Activated T-helper 1 cell treated with anti-CD3 and anti-CD28 coated beads, Interleukin-12 subunit alpha, Interleukin-12 subunit beta, Interleukin-2, Interleukin-4 antibody, amounts not matched to agents 30 ng/mL and 10 ng/mL and 1 ng/mL, durations not matched to agents 14 hours and 24 hours and 36 hours (primary cell): ENCODE measurements at places on chromosomes 3 and 15. TPM values are rescaled to one million over a fixed set of nuclear protein-coding genes. Genes with fewer than 3 reads are reported as not detected.

GRCh38 chr3:18946524-18946923 is 201.8 kb upstream of the KCNH8 start:
- H3K27me3 ChIP-seq: peaks cover 2% of the 10 kb centered on the region
- no peaks in the 10 kb centered on the region for H3K36me3 ChIP-seq
- no peak for DNase-seq
- H3K4me1 ChIP-seq: no peaks in the 10 kb centered on the region

GPR176 gene
- total RNA-seq: 0.23 and 0.34 TPM in 2 replicates

CACNA2D2 gene
- 0.52 and 0.78 TPM in 2 replicates for total RNA-seq

RBM15B gene
- total RNA-seq: 38.5 and 39.6 TPM in 2 replicates

LRTM1 gene
- total RNA-seq: not detected in 2 replicates

- no peak overlapping the region for H3K27ac ChIP-seq
- H3K4me1 ChIP-seq: peaks cover 8% of the 10 kb centered on the region
- H3K4me3 ChIP-seq: no peak overlapping the region
- H3K36me3 ChIP-seq: no peaks in the 10 kb centered on the region
- H3K27me3 ChIP-seq: peaks cover 4% of the 10 kb centered on the region
- DNase-seq: no peak
These were observed 28.8 kb upstream of the TMEM115 start for GRCh38 chr3:50388016-50388719.

ATRIP gene
- 16.5 and 20.5 TPM in 2 replicates for total RNA-seq

DNA sequence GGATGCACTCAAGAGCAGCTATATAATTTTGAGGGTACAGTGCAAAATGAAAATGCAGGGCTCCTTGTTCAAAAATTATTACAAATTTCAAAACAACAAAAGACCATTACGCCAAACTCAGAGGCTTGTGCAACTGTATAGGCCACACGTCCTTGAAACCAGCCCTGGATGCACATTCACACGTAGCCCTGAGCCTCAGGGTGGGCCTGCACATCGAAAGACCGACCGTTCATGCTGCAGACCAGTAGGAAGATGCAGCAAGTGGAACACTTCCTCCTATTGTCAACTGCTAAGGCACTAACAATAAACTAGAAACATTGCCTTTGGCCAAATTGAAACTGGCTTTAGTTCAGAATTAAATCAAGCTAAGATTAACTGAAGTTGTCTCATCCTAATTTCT is 174.7 kb downstream of the SHOX2 start:
- H3K4me1 ChIP-seq: no peaks in the 10 kb centered on the region
- no peaks in the 10 kb centered on the region for H3K36me3 ChIP-seq
- no peak overlapping the region for H3K27ac ChIP-seq
- no peak overlapping the region for H3K4me3 ChIP-seq
- H3K27me3 ChIP-seq: no peaks in the 10 kb centered on the region
- no peak for DNase-seq

MAP2K5 gene
- 22.1 and 27.5 TPM in 2 replicates for total RNA-seq

- no peak overlapping the region for H3K4me3 ChIP-seq
- H3K4me1 ChIP-seq: no peaks in the 10 kb centered on the region
- H3K27me3 ChIP-seq: no peaks in the 10 kb centered on the region
- H3K36me3 ChIP-seq: no peaks in the 10 kb centered on the region
- no peak for DNase-seq
- H3K27ac ChIP-seq: no peak overlapping the region
These were observed 25.2 kb upstream of the CLSTN2 start for GRCh38 chr3:139909811-139910210.

- peaks cover 4% of the 10 kb centered on the region for H3K27me3 ChIP-seq
- H3K27ac ChIP-seq: no peak overlapping the region
- H3K4me1 ChIP-seq: no peaks in the 10 kb centered on the region
- no peak overlapping the region for H3K4me3 ChIP-seq
- no peak for DNase-seq
- no peaks in the 10 kb centered on the region for H3K36me3 ChIP-seq
These were observed 86.9 kb upstream of the TCF12 start for GRCh38 chr15:56831467-56832005.

DNA sequence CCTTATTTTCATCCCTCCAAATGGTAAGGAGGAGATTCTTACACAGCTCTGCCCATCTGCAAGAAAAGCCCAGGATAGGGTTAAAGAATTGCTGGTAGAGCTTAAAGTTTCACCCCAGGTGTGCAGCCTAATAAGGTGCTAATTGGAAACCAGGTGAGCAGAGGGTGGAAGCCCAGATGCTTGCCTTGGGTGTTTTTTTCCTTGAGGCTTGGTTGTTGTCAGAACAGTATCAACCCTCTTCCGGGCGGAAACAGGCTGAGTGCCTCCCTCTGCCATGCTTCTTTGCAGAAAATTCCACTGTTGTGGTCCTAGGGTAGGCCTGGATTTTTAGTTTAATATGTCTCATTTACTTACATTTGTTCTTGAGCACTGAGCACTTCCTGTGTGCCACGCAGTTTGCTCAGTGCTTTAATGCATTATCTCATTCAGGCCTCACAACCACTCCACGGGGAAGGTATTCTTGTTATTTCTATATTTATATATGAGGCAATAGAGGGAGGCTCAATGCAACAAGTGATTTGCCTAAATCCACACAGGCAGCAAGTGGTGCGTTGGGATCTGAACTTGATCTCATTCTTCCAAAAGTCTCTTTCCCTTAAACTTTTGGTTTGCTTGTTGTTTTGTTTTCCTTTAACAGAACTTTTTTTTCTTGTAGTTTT is 115.0 kb upstream of the LRIG1 start:
- H3K4me1 ChIP-seq: no peaks in the 10 kb centered on the region
- no peak overlapping the region for H3K27ac ChIP-seq
- DNase-seq: no peak
- H3K27me3 ChIP-seq: no peaks in the 10 kb centered on the region
- H3K36me3 ChIP-seq: no peaks in the 10 kb centered on the region

- no peaks in the 10 kb centered on the region for H3K4me1 ChIP-seq
- H3K27ac ChIP-seq: no peak overlapping the region
- no peak overlapping the region for H3K4me3 ChIP-seq
- DNase-seq: no peak
These were observed 224.2 kb upstream of the CFAP20DC start for GRCh38 chr3:59273976-59274375.

SLC6A1 gene
- total RNA-seq: not detected in 2 replicates

GRCh38 chr3:51163051-51163450 is 222.0 kb upstream of the MANF start:
- no peaks in the 10 kb centered on the region for H3K36me3 ChIP-seq
- no peaks in the 10 kb centered on the region for H3K27me3 ChIP-seq
- no peak overlapping the region for H3K27ac ChIP-seq

ISL2 gene
- 1.3 TPM in 2 replicates for total RNA-seq

GOLGA8T gene
- total RNA-seq: 0.22 TPM in 1 of 2 replicates, not detected in the other

GRCh38 chr15:71390096-71390495 is 274.8 kb downstream of the THSD4 start:
- no peak overlapping the region for H3K4me3 ChIP-seq
- DNase-seq: no peak
- H3K27ac ChIP-seq: no peak overlapping the region
- H3K4me1 ChIP-seq: no peaks in the 10 kb centered on the region
- H3K36me3 ChIP-seq: no peaks in the 10 kb centered on the region

SST gene
- total RNA-seq: not detected in 2 replicates

DNA sequence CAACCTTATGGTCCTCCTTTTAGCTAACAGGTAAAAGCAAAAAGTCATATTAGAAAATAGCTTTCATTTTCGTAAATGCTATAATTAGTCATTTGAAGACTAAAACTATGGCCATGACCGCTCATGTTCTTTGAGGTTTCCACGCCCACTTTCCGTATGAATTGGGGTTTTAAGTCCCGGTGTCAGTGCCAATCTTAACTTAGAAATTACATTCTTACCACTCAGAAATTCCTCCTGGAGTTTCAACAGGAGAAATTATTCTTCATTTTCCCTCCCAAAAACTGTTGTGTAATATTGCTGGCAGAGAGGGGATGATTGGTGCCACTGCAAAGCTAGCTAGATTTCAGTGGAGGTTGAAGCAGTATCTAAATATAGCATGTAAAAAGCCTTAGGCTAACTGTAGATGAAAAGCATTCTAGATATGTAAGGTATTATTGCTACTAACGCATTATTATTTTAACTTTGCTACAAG is 71.0 kb upstream of the MDFIC2 start:
- no peaks in the 10 kb centered on the region for H3K27me3 ChIP-seq
- H3K4me1 ChIP-seq: no peaks in the 10 kb centered on the region
- DNase-seq: no peak
- H3K27ac ChIP-seq: no peak overlapping the region
- H3K36me3 ChIP-seq: no peaks in the 10 kb centered on the region
- H3K4me3 ChIP-seq: no peak overlapping the region

DNA sequence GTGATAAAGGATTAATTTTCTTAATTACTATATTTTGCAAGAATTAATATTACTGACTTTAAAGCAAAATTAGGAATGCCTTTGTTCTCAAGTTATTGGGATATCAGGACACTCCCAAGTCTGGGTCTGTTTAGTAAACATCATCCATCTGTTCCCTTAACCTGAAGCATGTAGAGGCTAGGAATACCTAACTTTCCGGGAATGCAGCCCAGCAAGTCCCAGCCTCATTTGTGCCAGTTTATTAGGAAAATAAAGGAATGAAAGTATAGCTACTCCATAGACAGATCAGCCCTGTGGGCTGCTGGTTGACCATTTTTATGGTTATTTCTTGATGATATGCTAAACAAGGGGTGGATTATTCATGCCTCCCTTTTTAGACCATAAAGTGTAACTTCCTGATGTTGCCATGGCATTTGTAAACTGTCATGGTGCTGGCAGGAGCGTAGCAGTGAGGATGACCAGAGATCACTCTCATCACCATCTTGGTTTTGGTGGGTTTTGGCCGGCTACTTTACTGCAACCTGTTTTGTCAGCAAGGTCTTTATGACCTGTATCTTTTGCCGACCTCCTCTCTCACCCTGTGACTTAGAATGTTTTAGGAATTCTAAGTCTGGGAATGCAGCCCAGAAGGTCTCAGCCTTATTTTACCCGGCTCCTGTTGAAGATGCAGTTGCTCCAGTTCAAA is 540.2 kb downstream of the NAALADL2 start:
- no peak for DNase-seq
- no peaks in the 10 kb centered on the region for H3K36me3 ChIP-seq
- H3K27me3 ChIP-seq: no peaks in the 10 kb centered on the region
- no peak overlapping the region for H3K27ac ChIP-seq
- H3K4me1 ChIP-seq: no peaks in the 10 kb centered on the region

- H3K4me3 ChIP-seq: no peak overlapping the region
- DNase-seq: no peak
- peaks cover 19% of the 10 kb centered on the region for H3K4me1 ChIP-seq
- no peak overlapping the region for H3K27ac ChIP-seq
- H3K36me3 ChIP-seq: no peaks in the 10 kb centered on the region
These were observed 85.6 kb downstream of the FRMD4B start for GRCh38 chr3:69300296-69300695.

SLC30A4 gene
- total RNA-seq: 1.6 and 2.1 TPM in 2 replicates

TICRR gene
- 17.6 and 19.2 TPM in 2 replicates for total RNA-seq

ILDR1 gene
- total RNA-seq: 0.34 and 0.76 TPM in 2 replicates
